NCI-H774 (cell line): ENCODE measurements at places on chromosomes 16 and 17.

DNA sequence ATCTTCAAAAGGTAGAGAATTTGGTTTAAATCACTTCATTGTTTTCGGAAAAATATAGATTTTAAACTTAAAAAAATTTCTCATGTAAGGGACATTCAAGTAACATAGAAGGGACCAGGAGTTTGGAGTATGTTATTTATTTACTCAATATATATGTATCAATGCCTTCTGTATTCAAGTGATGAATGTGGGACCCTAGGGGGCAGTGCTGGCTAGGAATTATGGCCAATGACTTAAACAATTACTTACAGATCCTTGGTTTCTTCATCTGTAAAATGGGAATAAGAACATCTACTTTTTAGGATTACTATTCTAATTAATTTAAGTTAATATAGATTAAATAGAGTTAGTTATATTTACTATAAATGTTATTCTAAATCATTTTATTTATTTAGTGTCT, 886.3 kb upstream of the RBFOX1 start:
- DNase-seq = no peak

- no peak for DNase-seq
Measured at GRCh38 chr16:50489182-50489581, 59.0 kb upstream of the NKD1 start.

- no peak for DNase-seq
Measured at GRCh38 chr16:51114382-51114781, 36.7 kb downstream of the SALL1 start.

- DNase-seq = peak; percentile 13
Measured at GRCh38 chr17:78027121-78027520, 68.6 kb downstream of the TNRC6C start.

- DNase-seq = no peak
Measured at GRCh38 chr16:58337090-58337444, 42.2 kb upstream of the PRSS54 start.

GRCh38 chr17:32192379-32192778, 50.1 kb downstream of the RHOT1 start:
- no peak for DNase-seq

DNA sequence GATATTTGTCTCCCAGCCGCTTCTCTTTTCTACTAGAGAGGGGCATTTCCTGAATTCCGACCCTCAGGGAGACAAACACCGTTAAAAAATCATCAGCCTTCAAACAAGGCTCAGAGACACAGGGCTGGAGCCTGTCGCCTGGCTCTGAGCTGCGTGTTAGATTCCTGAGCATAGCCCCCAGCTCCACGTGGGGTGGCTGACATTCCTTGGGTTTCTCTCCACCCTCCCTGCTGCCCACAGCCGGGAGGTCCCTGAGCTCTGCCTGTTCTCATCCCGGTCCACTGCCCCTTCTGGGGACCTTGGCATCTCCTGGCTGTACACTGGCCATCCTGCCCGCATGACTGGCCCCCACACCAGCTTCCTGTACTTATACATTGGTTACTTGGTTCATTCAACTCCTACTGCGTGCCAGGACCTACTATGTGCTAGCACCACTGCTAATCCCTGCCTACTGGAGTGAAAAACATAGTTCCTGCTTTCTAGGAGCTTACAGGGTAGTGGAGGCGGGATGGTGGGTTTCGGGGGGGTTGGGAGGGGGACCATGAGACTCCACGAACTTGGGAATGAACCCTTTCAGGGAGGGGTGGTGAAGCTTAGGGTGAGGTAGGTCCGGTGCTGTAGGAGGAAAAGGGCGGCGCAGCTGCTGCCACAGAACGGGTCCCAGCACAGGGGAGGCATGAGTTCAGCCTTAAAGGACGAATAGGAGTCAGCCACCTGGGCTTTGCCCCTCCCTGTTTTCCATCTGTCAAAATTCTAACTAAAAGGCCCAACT, 52.1 kb upstream of the TMEM132E start:
- no peak for DNase-seq

GRCh38 chr16:25481636-25482035, 210.1 kb upstream of the HS3ST4 start:
- DNase-seq = no peak

DNA sequence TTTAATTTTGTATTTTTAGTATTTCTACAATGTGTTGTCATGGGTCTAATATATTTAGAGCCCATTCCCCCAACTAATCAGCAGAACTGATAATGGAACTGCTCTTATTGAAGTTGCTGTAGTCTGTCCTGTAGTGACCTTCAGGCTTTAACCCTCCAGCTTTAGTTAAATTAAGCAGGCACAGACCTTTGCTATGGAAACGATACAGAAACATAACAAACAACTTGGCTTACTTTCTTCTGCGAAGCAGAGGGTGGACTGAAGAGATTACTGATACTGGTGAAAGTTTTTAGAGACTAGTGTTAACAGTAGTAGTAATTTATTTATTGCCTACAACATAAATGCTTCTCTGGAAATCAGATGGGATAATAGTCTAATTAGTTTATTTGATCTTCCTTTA, 61.4 kb downstream of the NFATC3 start:
- no peak for DNase-seq

DNA sequence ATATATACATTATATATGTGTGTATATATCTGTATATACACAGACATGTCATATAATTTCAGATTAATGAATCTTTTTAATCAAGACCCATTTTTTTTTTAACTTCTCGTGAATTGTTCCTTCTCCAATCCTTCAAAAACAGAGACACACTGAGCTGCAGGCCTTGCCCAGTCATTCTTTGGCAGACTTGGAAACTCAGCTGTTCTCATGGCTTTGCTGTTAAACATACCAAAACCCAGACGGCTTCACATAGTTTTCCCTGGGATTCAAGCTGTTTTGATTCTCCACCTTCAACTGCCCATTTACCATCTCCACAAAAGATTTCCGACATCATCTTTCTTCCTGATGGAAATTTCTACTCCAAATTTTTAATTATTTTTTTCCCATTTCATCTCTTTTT, 148.7 kb downstream of the KCNJ2 start:
- no peak for DNase-seq

DNA sequence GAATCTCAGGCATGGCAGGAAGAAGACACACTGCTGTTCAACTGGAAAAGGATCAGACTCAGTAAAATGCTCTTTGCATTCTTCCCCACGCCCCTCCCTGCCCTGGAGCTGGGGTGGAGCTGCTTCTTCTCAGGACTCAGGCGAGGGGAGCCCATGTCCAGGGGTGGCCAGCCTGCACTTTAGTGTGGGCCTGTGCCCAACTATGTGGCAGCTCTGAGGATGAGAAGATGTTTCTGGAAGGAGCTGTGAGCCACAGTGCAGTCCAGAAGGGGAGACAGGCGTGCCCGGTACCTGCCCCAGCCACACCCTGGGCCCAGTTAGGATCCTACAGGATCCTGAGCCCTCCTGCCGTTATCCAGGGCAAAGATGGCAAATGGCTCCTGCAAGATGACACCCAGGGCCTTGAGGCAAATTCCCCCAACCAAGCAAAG, 120.3 kb downstream of the ANKRD11 start:
- no peak for DNase-seq

DNA sequence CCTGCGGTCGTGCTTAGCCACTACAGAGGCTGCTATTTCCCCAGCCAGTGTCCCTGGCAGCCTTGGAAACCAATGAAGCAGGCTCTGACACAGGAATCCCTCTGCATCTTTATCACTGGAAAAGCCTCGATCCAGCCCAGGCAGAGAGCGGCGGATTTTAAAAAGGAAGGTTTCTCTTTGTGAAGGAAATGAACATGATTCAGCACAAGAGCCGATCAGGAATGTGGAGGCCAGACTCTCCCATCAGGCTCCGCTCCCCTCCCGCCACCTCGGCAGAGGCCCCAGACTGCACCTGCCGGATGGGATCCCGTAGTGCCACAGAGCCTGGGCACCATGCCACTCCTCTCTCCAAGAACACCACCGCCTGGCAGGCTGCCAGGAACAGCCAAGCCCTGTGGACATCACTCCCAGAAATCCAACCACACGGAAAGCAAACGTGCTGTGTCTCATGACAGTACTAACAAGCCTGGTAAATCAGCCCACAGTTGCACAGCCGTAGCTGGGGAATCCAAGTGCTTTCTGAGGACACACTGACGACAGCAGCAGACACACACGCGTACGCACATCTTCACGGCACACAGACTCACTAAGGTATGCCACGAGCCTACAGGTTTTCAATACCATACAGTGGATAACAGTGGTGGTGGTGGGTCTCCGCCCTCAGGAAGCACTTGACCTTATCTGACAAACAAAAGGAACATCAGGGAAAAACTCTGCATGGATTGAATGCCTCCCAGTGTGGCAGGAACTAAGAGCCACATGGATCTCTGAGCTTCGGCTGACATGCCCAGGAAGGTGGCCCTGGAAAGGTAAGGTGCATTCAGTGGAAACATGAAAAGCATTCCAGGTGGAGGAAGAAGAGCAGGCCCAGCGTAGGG, 5.4 kb downstream of the LRRC75A start:
- DNase-seq = peak; percentile 83

DNA sequence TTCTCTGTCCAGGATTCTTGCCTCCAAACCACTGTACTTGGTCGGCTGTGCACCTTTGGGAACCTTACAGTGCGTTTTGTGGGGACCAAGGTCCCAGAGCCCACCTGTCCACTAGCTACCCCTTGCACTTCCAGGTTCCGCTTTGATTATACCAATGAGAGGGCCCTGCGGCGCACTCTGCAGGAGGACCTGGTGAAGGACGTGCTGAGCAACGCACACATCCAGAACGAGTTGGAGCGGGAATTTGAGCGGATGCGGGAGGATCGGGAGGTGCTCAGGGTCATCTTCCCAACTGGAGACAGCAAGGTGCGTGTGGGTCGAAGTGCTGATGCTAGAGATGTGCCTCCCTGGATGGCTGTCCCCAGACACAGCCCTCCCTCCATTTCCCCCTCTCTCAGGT, 18.8 kb downstream of the POLR2A start:
- no peak for DNase-seq

- no peak for DNase-seq
Measured at GRCh38 chr16:87540072-87540896, 47.5 kb upstream of the ZCCHC14 start.

DNA sequence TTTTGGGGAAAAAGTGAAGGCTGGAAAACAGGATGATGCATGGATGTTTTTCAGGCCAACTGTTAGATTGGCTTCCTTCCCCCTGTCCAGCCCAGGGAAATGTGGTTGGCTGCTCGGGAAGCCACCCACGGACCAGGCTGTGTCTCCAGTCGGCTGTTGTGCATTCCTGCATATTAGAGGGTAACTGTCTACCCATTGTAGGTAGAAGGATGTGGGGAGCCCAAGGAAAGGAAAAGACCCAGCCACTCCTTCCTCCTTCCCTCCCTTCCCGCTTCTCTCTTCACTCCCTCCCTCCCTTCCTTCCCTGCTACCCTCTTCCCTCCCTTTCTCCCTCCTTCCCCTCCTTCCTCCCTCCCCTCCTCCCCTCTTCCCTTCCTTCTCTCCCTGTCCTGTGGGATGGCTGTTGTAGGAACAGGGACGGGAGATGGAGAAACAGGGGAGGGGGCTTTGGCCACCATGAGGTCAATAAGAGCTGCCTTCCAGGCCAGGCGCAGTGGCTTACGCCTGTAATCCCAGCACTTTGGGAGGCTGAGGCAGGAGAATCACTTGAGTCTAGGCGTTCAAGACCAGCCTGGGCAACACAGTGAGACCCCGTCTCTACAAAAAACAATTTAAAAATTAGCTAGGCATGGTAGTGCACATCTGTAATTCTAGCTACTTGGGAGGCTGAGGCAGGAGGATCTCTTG, 16.9 kb downstream of the SYT17 start:
- no peak for DNase-seq

- no peak for DNase-seq
Measured at GRCh38 chr16:48201515-48202201, 42.4 kb upstream of the LONP2 start.

DNA sequence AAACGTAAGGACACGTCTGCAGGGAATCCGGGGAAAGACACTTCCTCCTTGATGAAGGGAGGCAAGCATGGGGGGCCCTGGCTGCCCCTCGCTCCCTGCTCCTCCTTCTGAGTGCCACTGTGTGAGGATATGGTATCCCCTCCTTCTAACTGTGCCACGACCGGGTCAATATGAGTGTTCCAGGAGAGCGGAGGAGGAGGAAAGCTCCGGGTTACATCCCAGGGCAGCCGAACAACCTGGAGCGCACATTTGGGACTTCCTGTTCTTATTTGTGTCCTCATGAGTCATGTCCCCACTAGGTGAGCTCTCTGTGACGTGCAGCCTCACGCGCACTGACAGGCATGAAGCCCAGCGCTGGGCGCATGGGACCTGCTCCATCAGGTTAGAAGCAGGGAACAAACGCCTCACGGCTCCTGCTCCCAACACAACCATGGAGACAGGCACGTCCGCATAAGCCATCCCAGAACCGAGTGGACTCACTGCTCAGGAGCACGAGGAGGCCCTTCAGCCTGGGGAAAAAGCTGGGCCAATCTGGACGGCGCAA, 92.9 kb upstream of the DNAH17 start:
- DNase-seq = no peak

DNA sequence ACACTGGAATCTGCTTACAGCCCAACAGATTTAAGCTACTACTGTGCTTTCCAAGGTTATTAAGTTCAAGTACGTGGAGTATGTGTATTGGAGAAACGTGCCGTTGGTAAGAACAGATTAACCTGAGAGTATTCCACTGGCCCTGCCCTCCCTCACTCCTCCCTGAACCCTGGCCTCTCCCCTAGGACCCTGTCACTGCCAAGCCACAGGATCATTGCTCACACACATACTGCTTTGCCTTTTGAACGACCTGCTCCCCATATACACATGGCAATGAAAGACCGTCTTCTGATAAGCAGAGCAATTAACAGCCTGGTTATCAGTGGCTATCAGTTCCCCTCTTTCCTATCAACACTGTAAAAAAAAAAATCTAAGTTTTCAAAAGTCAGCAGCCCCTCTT, 458.9 kb upstream of the DYNLRB2 start:
- no peak for DNase-seq

- no peak for DNase-seq
Measured at GRCh38 chr17:57422574-57423164, 166.3 kb downstream of the MSI2 start.

DNA sequence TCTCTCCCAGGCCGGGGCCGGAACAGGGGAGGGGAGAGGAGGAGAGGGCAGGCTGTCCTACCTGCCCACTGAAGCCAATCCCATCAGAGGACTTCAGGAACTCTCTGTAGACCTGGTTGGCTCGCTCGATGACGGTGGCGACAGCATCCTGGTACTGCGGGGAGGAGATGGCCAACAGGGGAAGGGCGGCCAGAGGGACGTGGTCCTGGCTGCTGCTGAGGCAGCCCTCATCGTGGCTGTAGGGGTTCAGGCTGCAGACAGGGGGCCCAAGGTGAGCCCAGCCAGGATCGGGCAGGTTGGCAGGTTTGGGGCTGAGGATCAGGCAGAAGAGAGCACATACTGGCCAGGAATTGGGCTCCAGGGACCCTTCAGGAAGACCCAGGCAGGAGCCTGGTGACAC, 34.2 kb downstream of the PIMREG start:
- no peak for DNase-seq

- no peak for DNase-seq
Measured at GRCh38 chr17:43881758-43882505, 25.4 kb downstream of the MPP2 start.

- DNase-seq = no peak
Measured at GRCh38 chr17:57732062-57732461, 13.0 kb downstream of the CCDC182 start.

DNA sequence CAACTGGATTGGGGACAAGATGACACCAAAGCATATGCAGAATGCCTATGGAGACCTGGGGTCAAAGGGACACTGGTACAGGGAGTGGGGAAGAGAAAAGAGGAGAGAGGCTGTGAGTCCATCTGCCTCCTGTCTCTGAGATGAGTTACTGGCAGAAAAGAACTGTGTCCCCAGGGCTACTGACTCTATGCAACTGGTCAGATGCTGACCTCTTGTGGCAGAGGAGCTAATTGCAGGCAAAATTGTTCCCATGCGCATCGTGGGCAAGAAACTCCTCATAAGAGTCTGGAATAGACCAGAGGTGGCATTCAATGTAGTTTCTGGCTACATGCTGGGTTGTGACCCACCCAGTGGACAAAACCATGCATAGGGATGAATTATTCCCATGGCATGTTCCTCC, 26.1 kb upstream of the MLKL start:
- no peak for DNase-seq
